ENCODE measurements at places on chromosomes 16 and 17.

DNA sequence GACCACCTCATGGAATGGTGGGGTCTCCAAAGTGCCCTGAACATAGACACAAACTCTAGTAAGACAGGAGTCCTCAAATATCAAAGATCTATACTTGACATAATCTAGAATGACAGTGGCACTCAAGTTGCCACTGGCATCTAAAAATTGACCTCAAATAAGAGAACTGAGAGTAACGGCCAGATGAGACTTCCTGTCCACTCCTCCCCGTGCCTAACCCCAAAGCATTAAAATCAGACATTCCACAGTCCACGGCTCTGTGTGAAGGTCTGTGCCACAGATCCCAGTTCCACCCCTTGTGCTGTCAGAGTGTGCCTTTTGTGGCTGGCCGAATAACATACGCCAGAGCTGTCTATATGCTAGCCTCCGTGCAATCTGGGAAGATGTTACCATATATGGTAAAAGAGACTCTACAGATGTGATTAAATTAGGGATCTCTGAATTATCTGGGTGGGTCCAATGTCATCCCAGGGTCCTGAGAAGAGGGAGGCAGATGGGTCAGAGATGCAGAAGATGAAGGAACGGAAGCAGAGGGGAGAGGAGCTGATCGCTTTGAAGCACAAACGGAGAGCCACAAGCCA, 21.0 kb upstream of the EVPL start:
- DNase-seq, result no peak

GRCh38 chr17:29070781-29071180, 27.8 kb downstream of the PIPOX start:
- DNase-seq, result no peak

GRCh38 chr16:12802048-12802447, 1.6 kb downstream of the CPPED1 start:
- no peak for DNase-seq

GRCh38 chr16:8951447-8952280, 12.0 kb downstream of the USP7 start:
- no peak for DNase-seq

- no peak for DNase-seq
These were observed 29.7 kb upstream of the GAN start for GRCh38 chr16:81284995-81285600.

GRCh38 chr17:65852911-65853310, 291.5 kb upstream of the AXIN2 start:
- DNase-seq, result no peak

DNA sequence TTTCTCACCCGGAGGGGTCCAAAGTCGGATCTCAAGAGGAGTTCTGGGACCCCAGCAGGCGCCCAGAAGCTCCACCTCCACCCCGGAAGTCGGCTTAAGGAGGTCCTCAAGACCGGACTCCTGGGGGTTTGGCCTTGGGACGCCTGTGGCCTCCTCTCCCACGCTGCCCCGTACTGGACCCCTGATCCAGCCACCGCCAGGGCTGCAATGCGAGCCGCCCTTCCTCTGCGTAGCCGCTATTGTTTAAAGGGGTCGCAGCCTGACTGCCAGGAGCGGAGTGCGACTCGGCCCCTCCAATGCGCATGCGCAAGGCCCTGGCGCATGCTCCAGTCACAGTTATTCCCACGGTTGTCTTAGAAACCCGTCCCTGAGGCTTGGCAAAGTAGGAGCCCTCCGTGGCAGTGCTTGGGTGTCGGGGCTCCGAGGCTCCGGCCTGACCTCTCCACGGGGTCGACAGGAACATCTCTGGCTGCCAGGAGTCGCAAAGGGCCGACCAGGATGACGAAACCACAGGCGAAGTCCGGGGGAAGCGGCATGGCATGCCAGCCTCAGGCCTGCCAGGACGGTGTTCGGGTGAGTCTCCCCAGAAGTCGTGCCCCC, 719.0 kb downstream of the KCNJ18 start:
- no peak for DNase-seq

GRCh38 chr16:1929105-1929504, 10.9 kb upstream of the HS3ST6 start:
- no peak for DNase-seq

- no peak for DNase-seq
These were observed 7.9 kb downstream of the NAT9 start for GRCh38 chr17:74768069-74768762.

- peak; percentile 31 for DNase-seq
These were observed 13.7 kb downstream of the METTL22 start for GRCh38 chr16:8634991-8635736.

GRCh38 chr17:30534938-30535921, 58.0 kb downstream of the GOSR1 start:
- DNase-seq, result no peak

DNA sequence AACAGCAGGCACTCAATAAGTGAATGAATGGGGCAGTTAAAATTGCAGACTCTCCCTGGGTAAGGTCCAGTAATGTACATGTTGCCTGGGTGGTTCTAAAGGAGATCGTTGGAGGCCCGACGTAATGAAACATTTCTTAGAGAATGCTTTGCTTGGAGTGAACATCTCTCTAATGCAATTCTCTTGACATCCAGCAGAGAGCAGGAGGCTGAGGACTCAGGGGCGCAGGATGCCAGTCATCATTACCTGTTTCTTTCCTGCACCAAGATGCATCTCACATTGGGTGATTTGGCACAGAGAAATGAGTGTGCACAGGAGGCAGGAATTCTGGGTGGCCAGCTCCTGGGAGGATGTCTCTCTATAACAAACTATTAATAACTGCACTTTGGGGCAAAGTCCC, 130.3 kb upstream of the RBBP6 start:
- no peak for DNase-seq

DNA sequence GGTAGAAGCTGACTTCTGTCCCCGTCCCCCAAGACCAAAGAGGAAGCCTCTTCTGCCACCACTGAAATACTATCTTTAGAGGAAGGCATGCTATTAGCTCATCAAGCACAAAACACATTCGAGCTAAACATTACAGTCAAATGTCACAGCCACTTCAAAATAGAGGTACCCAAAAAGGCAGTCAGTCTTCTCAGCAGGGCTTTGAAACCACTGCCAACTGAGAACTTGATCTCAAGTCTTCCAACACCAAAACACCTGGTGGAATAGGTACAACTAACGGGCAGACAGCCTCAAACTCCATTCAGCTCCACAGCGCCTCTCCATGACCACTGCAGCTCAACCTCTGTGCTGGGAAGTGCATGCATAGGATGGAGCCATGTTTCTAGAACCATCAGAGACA, 36.0 kb downstream of the ZFHX3 start:
- DNase-seq, result no peak

GRCh38 chr17:16484445-16485175, 7.4 kb downstream of the LRRC75A start:
- no peak for DNase-seq

DNA sequence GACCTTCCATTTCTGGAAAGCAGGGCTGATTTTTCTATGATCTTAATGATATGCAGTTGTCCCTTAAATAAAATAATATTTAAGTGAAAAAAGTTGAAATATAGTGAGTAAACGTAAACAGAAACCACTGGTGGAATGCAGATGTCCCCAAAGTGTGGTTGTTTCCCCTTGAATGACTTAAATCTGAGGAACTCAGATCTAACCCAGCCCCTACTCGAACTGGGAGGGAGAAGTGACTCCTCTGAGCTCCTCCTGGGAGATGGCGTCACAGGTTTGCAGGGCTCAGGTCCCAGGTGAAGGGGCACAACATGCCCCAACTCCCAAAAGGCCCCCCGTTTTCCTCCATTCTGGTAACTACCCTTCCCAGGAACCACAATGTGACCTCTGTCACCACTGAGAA, 142.8 kb downstream of the IRF8 start:
- DNase-seq, result no peak

DNA sequence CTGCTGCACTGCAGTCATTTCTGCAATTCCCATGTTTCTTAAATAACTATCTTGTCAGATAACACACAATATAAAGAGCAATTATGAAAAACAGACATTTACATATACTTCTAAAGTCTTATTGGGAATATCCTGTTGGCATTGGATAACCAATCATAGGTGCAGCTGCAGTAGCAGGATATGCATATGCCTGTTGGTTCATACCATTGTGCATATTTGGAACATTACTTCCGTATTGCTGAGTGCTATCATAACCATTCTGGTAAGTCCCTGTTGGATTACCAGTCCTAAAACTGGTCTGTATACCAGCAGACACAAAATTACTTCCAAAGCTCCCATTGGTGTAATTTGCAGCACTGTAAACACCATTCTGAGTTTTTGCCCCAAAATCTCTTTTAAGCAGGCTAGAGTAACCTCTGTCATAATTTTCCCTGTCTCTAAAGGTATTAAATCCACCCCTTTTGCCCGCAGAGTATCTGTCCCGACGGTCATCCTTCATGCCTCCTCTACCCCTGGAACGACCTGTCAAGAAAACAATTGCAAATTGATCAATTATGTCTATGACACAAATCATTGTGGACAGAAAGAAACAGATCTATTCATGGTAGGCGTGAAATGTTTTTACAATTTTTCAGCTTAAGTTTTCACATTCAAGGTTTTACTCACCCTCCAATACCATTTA, 3.1 kb upstream of the POLG2 start:
- DNase-seq, result no peak

GRCh38 chr17:72562615-72563188, 441.9 kb downstream of the SOX9 start:
- DNase-seq, result no peak

DNA sequence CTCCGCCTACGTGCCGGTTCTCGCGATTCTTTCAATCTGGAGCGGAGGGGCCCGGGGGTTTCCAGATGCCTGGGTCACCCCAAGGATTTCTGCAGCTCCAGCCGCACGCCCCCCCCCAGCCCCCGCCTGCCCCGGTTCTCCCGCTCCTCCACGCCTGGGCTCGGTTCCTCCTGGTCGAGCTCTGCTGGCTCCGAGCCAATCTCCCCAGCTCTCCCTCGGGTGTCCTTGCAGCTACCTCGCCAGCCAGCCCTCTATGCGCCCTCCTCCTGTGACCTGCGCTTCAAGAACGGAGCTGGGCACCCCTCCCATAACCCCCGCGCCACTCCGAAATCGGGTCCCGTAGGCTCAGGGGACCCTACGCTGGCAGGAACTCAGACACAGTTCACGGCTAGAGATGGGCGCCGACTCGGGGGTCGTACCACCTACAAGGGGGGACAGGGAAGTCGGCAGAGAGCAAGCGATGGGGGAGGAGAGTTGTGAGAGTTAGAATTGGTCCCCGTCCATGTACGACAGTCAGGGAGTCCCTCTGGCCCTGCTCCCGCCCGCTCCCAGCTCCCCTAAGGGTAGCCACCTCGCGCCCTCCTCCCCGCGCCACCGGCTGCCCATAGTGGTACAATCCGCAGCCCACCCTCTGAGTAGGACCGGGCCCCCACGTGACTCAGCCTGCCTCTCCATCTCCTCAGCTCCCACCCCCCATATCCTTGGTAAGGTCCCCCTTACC, 961 bp downstream of the FGF11 start:
- peak; percentile 56 for DNase-seq

DNA sequence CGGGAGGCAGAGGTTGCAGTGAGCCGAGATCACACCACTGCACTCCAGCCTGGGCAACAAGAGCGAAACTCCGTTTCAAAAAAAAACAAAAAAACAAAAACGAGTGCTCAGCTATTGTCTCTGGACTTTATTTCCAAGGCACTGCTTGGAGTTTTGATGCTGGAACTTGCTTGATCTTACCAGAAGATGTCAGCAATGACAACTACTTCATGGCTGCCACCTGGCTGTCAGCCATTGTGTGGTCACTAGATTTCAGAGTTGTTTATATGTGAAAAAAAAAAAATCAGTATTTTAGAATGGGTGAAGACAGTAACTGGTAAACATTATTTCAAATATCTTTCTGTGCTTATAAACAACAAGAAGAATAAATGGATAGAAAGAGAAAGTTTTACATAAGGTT, 26.3 kb upstream of the OR4D1 start:
- no peak for DNase-seq

- DNase-seq, result no peak
These were observed 380.9 kb downstream of the SOX9 start for GRCh38 chr17:72501404-72502370.

GRCh38 chr17:68482576-68483041, 25.3 kb upstream of the WIPI1 start:
- DNase-seq, result no peak

DNA sequence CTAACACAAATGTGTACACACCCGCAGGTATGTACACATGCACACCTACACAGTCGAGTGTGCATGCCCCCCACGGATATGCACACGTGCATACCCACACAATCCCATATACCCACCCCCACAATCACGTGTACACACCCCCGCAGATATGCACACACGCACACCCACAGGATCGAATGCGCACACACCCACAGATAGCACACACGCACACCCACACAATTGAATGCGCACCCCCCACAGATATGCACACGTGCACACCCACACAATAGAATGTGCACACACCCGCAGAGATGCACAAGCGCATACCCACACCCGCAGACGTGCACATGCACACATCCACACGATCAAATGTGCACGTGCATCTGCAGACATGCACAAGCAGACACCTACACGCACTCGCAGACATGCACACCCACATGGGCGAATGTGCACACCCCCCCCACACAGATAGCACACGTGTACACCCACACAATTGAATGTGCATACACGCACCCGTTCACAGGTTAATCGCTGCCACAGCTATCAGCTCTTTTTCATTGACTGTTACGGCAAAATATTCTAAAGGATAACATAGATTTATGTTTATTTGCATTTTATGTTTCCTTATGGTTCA, 10.8 kb downstream of the ZNF750 start:
- no peak for DNase-seq

- DNase-seq, result no peak
These were observed 31.7 kb downstream of the CNGB1 start for GRCh38 chr16:57938936-57939871.

DNA sequence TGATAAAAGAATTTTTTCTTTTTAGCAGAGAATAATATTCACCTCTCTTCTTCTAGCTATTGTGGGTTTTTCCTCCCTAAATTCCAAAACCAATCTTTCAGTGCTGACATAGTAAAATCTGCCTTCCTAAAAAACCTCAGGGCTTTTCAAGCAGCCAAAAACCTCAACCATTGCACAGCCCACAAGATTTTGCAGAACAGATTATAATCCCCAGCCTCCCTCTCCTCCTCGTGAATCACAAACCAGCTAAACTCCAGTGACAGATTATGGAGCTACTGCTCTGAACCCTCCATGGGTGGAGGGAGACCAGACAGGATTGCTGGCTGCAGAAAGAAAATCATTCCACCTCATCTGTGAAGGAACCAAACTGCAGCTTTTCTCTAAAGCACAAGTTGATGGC, 341.6 kb downstream of the SOX9 start:
- DNase-seq, result no peak

DNA sequence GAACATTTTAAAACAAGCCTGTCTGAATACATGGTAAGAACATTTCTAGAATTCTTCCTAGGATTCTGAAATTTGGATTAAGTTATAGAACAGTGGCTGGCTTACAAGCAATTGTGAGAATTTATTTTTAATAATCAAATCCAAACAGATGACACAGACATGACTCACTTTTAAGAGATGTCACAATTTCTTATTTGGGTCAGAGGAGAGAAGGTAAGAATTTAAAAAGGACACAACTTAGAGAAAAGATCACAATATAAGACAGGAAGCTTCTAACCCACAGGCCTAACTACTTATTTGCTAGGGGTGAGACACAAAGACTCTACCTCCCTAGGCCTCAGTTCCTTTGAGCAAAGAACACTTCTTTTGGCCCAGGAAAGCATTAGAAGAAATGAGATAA, 32.7 kb downstream of the ZZEF1 start:
- no peak for DNase-seq

- DNase-seq, result no peak
These were observed 119.2 kb upstream of the CACNG5 start for GRCh38 chr17:66715745-66716156.
